ENCODE measurements at places on chromosomes 2 and 18.
A peak's percentile ranks its signal among the peaks of the same experiment; 100 is the strongest.

GRCh38 chr2:160433466-160434140, 60.0 kb downstream of the RBMS1 start:
- no peak for DNase-seq

GRCh38 chr2:84906108-84906899, 848 bp downstream of the TMSB10 start:
- DNase-seq = peak; percentile 67

GRCh38 chr2:134079373-134079772, 174.5 kb upstream of the MGAT5 start:
- DNase-seq = no peak

- no peak for DNase-seq
Observed at GRCh38 chr18:44654573-44654972, 26.1 kb upstream of the SETBP1 start.

GRCh38 chr2:42908518-42909200, 116.3 kb upstream of the HAAO start:
- no peak for DNase-seq

DNA sequence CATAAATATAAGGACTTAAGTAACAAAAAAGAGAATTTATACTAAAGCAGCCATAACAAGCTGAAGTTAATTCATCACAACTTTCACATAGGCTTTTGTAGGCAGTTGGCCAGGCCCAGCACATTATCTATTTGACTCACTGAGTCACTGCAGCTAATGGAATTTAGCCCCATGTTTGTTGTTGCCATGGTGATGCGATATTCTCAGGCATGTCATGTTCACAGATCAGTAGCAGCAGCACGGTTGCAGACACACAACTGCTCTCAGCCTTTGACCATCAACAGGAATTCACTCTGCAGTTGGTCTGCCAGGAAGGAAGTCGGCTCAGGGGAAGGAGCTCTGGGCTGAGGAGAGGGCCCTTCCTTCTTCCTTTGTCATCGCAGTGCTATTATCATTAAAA, 639.8 kb downstream of the TMEM182 start:
- DNase-seq = no peak

GRCh38 chr2:30647752-30648457, 159.3 kb downstream of the CAPN13 start:
- no peak for DNase-seq

- DNase-seq = no peak
Observed at GRCh38 chr2:160606341-160606740, 112.7 kb upstream of the RBMS1 start.

DNA sequence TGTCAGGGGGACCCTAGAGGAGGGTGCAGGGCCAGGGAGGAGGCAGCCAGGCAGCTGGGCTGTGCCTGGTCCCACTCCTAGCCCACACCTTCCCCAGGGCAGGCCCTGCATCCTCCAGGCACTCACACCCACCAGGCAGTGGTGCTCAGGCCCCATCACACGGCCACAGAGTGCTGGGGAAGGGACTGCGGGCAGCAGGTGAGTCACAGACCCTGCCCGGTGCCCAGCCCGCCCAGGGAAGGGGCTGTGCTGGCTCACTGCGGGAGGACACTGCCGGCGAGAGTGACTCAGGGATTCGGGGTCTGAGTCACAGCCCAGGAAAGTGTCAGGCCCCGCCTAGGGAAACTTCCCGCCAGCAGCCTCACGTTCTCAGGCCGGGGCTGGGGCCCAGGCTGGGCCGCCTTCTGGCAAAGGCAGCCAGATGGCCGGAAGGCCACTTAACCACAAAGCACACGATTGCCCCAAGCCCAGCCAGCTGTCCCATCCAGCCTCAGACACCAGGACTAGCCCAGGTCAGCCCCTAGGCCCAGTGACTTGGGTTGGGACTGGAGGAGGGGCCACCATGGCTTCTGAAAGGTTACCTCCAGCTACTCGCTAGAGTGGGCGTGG, 42.2 kb downstream of the BIN1 start:
- peak; percentile 67 for DNase-seq

DNA sequence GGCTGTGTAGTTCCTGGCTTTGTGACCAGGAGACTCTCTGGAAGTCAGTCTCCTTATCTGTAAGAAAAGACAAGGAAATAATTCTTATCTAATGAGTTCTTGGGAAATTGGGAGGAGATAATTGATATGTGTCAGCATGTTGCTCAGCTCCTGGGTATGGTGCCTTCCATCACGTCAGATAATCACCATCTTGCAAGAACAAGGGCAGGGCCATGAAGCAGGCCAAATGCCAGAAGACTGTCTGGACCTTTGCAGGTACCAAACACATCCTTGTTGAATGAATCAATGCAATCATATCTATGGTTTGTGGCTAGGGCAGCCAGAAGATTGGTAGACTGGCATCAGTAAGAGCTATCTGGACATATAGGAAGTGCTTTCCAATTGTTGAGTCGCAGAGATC, 473.5 kb downstream of the TNS1 start:
- DNase-seq = no peak

GRCh38 chr2:77521931-77522470, at the start of gene LRRTM4:
Gene LRRTM4, minus strand, starts transcription at chr2:77522376.
- DNase-seq = no peak

- DNase-seq = peak; percentile 18
Observed at GRCh38 chr2:161415987-161416707, at the start of gene TBR1. Gene TBR1, plus strand, starts transcription at chr2:161416297. Its CDS starts 114 bp downstream, at chr2:161416411.

- DNase-seq = no peak
Observed at GRCh38 chr2:20205915-20206524, 18.9 kb downstream of the SDC1 start.

DNA sequence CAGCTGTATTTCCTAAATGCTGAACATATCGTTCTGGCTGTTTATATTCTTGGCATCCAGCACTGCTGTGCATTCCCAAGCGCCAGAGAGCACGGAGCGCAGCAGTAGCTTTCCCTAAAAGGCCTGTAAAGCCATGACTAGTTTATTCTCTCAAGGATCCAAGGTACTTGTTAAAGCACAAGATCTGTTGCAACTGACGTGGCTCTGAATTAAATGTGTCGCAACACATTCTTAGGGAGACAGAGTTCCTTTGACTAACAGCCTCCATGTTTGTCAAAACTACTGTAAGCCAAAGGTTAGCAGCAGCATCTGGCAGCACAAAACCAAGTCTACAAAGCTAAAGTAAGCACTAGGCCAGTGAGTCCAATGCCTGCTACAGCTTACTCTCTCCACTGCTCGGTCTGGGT, 188.6 kb upstream of the FN1 start:
- no peak for DNase-seq

GRCh38 chr2:71575966-71576365, 122.6 kb downstream of the DYSF start:
- DNase-seq = no peak

GRCh38 chr2:68482296-68482820, 15.0 kb downstream of the APLF start:
- no peak for DNase-seq

- no peak for DNase-seq
Observed at GRCh38 chr2:1625281-1626001, 118.9 kb downstream of the PXDN start.

- no peak for DNase-seq
Observed at GRCh38 chr2:3279236-3279960, 98.2 kb downstream of the EIPR1 start.

GRCh38 chr2:64192125-64192479, 47.9 kb upstream of the PELI1 start:
- DNase-seq = no peak

DNA sequence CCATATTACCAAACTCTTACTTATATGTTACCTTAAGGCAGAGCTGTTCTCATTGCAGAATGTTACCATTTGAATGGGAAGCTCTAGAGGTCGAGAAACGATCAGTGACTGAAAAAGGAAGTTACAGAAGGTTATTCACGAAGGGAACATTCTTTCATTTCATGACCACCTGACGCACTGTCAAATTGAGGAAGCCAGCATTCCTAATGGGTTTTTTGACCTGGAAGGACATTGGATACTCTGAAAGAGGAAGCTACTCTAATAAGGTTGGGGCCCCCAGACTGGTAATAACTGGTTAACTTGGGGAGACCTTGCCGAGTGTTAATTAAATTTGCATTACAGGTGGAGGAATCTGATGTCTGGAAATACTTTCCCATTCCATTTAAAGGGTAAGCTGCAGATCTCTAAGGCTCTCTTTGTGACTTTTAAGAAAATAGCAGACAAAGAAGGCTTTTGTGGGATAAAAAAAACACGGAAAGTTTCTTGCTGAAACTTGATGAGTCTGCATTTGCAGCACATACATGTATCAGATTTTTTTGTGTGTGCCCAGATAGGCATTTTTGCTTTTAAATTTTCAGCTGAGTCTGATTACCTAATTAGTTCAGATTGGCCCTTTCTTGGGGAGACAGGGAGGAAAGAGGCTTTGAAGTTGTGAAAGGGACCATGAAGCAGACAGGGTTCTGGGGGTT, 137.1 kb downstream of the LTBP1 start:
- DNase-seq = no peak

DNA sequence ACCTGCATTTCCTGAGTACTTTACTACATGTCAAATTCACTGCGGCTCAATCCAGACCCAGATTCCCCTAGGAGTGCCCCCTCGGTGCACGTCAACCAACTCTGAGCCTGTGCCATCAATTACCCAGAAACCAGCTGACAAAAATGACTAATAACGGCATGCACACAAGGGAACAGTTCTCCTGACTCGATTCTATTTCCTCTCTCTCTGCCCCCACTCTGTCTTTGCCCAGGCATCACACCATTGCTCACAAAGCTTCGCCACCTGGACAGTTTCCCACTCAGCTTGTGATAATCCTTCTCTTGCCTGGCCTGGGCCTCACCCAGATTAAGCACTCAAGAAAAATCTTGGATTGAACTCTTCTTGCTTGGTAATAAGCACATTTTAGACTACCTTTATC, 115.3 kb upstream of the NDUFV2 start:
- no peak for DNase-seq

DNA sequence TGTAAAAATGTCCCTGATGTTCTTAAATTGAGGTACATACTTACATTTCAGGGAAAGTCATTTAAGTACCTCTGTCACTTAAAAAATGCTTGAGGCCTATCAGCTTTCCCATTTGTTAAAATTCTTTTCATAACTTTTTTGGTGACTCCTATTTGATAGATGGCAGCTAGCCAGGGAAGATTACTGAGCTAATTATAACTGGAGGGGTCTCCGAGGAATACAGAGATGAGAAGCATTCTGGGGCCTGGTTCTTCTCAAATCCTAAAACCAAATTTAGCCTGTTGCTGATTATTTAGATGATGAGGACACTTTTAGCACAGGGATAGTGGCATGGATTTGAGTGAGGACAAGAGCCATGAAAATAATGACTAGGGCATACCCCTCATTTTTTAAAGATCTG, 4.8 kb downstream of the UGP2 start:
- no peak for DNase-seq

- no peak for DNase-seq
Observed at GRCh38 chr18:29647700-29648099, 1394.8 kb downstream of the DSC3 start.

GRCh38 chr18:44679914-44680272, 795 bp upstream of the SETBP1 start:
- peak; percentile 40 for DNase-seq

DNA sequence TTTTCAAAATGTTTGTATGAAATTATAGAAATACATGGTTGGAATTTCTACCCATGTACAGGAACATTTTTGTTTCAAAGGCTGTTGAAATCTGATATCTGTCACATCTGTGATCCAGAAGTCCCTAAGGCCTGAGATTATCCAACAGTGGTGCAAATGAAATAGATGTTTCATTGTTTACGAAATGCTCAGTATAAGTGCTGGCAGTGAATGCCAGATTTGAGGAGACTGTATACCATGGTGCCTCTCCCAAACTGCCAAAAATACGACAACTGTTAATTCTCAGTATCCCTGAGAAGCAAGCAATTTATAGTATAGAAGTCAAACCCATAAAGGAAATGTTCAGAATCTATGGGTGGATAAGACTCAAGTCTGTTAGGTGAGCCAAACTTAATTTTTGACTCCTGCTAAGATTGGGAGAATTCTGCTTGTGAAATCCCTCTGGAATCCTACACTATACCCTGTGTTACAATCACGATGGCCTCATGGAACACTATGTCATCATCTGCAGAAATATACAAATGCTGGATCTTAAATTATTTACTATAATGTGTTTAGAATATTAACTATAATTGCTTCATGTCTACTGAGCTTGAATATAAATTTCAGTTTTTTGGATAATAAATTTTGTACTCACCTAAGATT, 71.2 kb upstream of the DOCK10 start:
- DNase-seq = no peak

DNA sequence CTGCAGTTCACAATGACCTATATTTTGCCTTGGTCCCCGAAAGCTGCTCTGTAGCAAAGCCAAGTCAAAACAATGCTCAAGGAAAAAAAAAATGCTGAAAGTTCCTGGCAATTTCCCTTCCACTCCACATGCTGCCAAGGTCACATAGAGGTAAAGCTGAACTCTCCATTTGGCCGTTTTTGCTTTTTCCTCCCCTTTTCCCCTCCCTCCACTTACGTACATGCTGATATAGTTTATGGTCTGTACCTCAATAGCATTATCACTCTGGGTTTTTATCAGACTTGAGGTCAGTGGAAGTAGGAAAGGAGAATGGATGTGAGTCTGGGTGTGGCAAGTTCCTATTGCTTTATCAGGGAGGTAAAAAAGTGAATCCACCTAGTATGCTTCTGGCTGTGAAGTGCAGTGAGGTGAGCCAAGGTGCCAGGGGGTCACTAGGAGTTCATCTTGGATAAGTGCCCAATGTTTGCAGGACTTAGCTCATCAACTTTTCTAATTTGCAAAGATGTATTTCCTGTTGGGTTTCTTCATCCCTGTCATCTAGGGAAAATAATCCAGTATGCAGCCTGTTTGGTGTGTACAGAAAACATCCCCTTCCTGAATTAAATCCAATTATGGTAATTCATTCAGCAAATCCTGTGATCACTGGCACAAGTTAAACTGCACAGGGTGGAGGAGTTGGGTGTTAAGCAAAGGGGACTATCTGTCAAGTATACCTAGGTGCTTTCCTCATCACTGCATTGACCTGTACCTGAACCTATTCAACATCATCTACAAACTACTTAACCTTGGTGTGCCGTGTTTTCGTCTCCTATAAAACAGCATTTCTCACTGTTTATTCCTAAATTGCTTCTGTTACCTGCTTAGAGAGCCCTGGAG, 124.3 kb upstream of the CYP26B1 start:
- no peak for DNase-seq

DNA sequence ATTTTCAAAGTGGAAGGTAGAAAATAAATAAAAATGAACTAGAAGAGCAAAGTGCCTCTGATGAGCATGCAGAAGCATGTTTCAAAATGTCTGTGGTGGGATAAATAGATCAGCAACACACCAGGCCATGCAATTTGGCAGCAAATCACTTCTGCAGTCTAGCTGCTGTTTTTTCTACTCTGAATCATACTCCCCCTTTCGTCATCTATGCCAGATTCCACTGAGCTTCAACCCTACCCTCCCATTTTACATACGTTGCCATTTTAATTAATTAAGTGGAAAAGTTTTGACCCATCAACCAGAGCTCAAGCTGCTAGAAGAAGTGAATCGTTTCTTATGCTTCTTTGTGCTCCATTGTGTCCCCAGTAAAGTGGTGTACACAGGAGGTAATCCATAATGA, 79.3 kb downstream of the NRXN1 start:
- DNase-seq = no peak
